ENCODE measurements at places on chromosomes 3 and 15.

- DNase-seq: no peak
These were observed 75.9 kb downstream of the RFTN1 start for GRCh38 chr3:16437640-16438039.

- DNase-seq: no peak
These were observed 20.2 kb upstream of the ZNF710 start for GRCh38 chr15:89980896-89981295.

GRCh38 chr3:97863031-97863430 lies 41.2 kb downstream of the CRYBG3 start:
- DNase-seq: no peak

DNA sequence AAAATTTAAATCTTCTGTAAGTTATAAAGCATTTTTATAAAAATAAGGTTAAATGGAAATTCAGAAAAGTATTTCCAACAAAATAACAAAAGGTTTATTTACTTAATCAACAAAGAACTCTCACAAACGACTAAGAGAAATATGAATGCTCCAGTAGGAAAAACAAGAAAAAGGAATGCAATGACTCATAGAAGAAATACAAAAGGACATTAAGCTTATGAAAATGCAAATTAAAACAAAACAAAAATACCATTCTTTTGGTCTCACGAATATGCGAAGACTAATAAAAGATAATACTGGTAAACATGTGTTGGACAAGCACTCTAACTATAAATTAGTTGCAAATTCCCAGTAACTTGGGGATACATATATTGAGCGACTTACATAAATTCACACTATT lies 17.5 kb upstream of the TBC1D5 start:
- no peak for DNase-seq

- DNase-seq: no peak
These were observed 415.3 kb upstream of the WNT5A start for GRCh38 chr3:55902221-55902900.

Measured in stimulated activated CD4-positive, alpha-beta T cell treated with anti-CD3 and anti-CD28 coated beads, TNF-alpha, amount 100 ng/mL, for 24 hours (primary cell).